ENCODE measurements at places on chromosomes 5 and 9. TPM values are rescaled to one million over a fixed set of nuclear protein-coding genes. Genes with fewer than 3 reads are reported as not detected.

The PCDHGA12 gene
- 2.6 TPM for polyA plus RNA-seq

DNA sequence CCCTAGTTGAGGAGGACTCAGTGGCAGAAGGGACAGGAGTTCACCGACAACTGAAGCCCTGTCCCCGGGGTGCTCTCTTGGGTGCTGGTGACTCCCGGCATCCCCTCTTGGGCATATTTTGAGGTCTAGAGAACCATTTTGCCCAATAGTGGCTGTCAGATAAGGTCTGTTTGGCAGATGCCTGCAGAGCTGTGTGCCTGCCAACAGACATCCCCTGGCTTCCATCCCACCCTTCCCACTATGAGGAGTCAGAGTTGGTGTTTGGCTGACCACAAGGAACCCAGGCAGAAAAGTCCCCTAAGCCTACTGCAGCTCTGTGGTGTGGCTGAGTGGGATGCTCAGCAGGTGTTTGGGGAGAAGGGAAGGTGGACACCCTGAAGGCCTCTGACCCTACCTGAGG is 207.0 kb downstream of the AUH start:
- no peak for DNase-seq

The GGTA1 gene
- 8.1 TPM for polyA plus RNA-seq

DNA sequence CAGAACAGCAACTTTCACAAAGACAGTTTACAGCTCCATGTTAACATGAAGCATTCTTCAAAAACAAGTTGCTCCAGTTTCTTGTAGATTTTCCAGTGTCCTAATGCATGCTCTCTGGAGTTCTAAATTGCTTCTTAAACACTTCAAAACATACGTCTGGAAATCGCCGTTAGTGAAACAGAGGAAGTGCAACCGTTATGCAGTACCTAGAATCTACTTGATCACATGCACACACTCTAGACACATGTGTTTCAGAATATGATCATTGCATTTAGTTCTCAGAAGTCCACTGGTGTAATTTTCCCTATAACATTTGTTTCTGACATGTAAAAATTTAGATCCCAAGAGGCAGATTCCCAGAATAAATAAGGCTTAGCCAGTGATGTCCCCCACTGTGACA is 41.1 kb upstream of the RUFY1 start:
- DNase-seq = no peak

- DNase-seq = no peak
Measured at GRCh38 chr5:98308960-98309359, 464.5 kb upstream of the RGMB start.
